ENCODE measurements at places on chromosomes 3 and 15.

- DNase-seq = no peak
Measured at GRCh38 chr15:83129791-83130190, 22.3 kb downstream of the TM6SF1 start.

- no peak for DNase-seq
Measured at GRCh38 chr3:34851137-34851536, 788.2 kb upstream of the ARPP21 start.

DNA sequence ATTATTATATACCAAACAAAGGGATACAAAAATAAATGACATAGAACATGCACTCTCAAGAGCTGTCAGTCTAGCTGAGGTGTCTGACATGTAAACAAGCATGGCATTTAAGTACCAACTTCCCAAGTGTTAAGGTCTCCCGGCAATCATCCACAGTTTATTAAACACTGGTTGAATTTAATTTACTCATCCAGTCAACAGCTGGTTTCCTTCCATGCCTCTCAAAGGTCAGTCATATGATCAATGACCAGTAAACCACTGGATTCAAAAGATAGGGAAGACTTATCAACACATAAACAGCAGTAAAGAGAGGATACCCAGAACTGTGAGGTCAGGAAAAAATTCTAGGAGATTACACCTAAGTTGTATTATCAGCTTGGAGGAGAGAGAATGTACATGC, 80.4 kb downstream of the ADAM10 start:
- no peak for DNase-seq

DNA sequence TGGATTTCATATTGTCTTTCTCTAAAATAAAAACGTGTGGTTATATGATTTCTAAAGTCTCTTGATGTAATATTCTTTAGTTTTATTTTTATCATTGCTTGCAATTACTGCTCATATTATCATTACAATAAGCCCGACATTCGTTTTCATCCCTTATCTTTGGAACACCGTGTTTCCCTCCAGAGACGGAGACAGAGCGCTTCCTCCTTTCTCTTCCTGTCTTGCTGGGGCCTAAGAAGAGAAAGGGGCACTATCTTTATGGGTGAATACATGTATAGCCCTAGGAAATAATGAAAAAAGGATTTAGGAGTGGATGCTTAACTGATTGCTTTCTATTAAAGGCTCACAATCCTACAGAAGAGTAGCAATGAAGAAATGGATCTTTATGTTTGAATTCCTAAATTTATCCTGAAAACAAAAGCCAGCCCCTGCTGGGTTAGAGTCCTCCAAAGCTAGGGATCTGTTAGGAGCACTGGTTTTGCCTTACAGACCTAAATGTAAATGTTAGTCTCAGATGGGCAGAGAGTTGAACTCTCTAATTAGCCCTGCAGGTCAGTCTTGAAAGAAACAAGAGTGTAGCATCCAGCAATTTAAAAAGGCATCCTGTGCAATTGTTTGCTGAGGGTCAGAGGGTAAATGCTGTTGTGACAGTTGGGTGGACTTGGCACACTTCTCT, 145.1 kb downstream of the TP63 start:
- no peak for DNase-seq

DNA sequence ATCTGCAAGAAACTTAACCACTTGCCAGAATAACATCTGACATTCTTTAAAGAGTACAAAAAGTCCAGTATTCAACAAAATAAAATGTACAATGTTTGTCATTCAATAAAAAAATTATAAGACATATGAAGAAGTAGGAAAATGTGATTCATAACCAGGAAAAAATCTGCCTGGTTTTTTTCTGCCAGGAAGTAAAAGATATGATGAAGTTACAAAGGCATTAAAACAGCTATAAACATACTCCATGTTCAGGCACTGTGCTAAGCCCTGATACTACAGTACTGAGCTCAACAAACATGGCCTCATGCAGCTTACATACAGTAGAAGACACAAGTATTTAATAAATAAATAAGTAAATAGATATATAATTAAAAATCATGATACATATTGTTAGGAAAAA, 178.4 kb upstream of the STT3B start:
- DNase-seq = no peak

DNA sequence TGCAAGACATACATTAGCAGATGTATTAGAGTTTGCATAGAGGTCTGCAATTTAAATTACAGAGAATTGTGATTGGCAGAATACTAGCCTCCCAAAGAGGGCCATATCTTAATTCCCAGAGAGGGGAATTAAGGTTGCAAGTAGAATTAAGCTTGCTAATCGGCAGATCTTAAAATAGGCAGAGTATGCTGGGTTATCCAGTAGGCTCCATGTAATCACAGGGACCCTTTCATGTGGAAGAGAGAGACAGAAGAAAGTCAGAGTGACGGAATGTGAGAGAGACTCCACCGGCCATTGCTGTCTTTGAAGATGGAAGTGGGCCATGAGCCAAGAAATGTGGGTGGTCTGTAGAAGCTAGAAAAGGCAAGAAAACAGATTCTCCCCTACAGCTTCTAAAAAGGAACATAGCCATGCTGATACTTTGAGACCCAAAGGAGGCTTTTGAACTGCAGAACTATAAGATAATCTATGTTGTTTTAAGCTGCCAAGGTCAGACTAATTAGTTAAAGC, 38.8 kb downstream of the IMPG2 start:
- no peak for DNase-seq

GRCh38 chr15:75195766-75196241, 5.9 kb upstream of the C15orf39 start:
- no peak for DNase-seq

GRCh38 chr15:56804938-56805337, 71.6 kb upstream of the ZNF280D start:
- no peak for DNase-seq

- peak; percentile 71 for DNase-seq
Measured at GRCh38 chr3:48507256-48508061, 3.5 kb upstream of the SHISA5 start.

DNA sequence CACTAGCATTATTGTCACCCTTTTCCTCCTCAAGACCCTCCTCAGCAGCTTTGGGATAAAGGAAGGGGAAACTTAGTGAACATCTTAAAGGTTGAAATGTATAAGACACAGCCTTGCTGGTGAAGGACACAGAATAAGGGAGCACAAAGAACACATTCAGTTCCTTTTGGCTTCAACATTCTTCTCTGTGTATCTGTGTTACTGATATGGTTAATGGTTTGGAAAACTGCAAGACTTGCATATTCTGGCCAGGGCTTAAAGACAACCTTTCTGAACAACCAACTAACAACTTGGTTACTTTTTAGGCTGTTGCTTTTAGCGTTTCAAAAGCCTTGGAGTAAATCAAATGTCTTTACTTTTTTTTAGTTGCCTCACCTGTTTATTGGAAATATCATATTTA, 680.5 kb downstream of the MECOM start:
- no peak for DNase-seq

DNA sequence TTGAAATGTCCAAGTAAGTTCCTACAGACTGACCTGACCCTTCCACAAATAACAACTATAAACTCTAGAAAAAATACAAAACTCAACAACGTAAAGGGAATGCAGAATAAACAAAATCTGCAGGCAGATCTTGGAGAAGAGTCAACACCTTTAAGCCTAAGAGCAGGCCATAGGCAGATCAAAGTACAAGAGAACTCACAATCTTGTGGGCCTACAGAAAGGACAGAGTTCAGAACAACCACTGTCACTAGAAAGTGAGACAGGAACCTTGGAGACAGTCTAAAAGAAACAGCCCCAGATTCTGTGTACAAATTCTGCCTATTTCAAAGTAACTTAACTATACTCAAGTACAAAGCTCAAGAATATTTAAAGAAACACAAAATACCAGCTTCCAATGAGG, 31.0 kb downstream of the NEK4 start:
- DNase-seq = no peak

- DNase-seq = peak; percentile 25
Measured at GRCh38 chr3:14142567-14143270, 17.9 kb downstream of the TMEM43 start.

DNA sequence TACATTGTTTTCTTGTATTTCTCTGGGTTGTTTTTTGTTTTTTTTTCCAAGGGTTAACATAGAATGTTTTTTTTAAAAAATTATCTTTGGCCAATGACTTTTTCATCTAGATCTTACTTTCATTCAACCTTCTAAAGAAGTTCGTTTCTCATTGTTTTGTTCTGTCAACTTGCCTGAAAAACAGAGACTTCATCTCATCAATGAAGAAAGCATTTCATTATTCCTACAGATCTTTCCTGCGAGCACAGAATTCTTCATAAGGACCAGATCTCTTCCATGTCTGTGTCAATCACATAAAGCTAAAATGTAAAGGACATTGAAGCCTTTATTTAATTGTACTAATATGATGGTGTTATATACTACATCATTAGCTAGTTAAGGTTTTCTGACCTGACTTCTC, 9.7 kb upstream of the EIF3J start:
- no peak for DNase-seq

GRCh38 chr3:4943549-4943948, 35.7 kb upstream of the BHLHE40 start:
- no peak for DNase-seq

DNA sequence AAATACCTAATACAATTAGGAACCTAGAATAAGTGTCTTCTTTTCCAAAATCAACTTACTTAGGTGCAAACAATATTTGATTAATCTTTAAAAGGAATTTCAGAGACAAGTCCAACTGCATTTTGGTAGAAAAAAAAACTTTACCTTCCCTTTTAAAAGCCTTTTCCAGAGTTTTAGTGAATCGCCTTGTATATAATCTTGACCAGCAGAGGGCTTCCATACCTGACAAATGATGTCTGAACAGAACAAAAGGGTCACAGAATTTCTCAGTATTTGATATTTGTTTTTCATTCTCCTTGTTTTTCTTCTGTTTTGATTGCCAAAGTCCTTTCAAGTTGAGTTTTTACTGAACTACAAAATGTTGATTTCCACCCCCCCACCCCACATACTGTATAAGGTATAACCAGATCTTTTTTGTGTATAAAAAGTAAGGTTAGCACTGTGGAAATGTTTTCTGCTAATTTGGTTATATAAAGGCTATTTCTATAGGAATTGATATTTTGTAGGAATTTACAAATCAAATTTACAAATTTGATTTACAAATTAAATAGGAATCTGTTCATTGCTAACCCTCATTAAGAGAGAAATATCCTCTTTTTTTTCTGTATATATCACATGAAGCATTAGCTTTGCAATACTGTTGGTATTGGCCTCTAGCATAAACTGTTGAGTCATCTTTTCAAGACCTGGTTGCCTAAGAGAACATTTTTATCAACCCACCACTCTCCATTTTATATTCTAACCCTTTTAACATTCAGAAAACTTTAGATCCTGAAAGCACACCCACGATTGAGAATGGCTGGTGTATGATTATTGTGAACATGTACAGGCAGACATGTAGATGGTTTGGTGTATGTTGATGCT, 464.1 kb upstream of the RARB start:
- no peak for DNase-seq

DNA sequence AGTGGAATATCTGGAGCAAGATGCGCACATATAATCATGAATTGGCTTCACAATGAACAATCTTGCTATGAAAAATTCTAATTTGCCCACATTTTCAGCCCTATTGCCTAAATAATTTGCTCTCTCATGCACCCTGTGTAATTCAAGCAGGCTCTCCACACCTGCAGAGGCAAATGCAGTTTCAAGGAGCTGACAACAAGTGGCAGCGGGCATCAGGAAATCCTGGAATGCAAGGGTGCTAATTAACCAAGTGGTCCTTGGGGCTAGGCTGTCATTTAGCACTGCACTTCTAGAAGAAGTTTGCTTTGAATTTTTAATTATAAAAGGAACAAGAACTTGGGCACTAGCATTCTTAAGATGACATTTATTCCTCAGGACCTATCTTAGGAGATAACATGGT, 56.3 kb upstream of the ICE2 start:
- DNase-seq = no peak

- DNase-seq = no peak
Measured at GRCh38 chr3:157225001-157225400, 65.1 kb upstream of the CCNL1 start.

Data from activated naive CD8-positive, alpha-beta T cell treated with anti-CD3 and anti-CD28 coated beads, Interleukin-2, amount 50 U/mL, for 24 hours (primary cell).